ENCODE measurements at places on chromosomes 12 and 14.

GRCh38 chr14:93214598-93214997 is 7.5 kb downstream of the UBR7 start:
- DNase-seq = no peak

- no peak for DNase-seq
Measured at GRCh38 chr12:104751594-104751993, 206.5 kb downstream of the SLC41A2 start.

GRCh38 chr14:65434216-65434850 is 21.8 kb downstream of the FUT8 start:
- DNase-seq = no peak

- no peak for DNase-seq
Measured at GRCh38 chr12:12194206-12194605, 72.6 kb downstream of the LRP6 start.

- no peak for DNase-seq
Measured at GRCh38 chr12:131833288-131833895, 5.2 kb downstream of the MMP17 start.

- no peak for DNase-seq
Measured at GRCh38 chr14:59905188-59905587, 14.8 kb upstream of the LRRC9 start.

- DNase-seq = no peak
Measured at GRCh38 chr12:108896336-108896735, 16.4 kb downstream of the DAO start.

DNA sequence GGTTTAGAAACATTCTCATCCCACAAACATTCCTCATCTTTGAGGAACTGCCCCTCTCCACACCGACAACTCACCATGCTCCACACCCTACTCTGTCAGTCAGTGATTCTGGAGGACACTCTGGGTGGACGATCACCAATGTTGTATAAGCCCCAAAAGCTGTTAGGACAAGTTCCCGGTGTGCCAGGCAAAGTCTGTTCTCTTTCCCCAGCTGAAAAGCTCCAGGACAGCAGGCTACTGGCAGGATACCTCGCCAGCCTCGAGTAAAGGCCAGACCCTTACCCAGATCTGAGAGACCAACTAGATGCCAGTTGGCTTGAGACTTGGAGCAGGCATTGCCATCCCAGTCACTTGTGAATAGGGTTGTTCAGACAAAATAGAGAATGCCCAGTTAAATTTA is 12.0 kb downstream of the KRT5 start:
- no peak for DNase-seq

DNA sequence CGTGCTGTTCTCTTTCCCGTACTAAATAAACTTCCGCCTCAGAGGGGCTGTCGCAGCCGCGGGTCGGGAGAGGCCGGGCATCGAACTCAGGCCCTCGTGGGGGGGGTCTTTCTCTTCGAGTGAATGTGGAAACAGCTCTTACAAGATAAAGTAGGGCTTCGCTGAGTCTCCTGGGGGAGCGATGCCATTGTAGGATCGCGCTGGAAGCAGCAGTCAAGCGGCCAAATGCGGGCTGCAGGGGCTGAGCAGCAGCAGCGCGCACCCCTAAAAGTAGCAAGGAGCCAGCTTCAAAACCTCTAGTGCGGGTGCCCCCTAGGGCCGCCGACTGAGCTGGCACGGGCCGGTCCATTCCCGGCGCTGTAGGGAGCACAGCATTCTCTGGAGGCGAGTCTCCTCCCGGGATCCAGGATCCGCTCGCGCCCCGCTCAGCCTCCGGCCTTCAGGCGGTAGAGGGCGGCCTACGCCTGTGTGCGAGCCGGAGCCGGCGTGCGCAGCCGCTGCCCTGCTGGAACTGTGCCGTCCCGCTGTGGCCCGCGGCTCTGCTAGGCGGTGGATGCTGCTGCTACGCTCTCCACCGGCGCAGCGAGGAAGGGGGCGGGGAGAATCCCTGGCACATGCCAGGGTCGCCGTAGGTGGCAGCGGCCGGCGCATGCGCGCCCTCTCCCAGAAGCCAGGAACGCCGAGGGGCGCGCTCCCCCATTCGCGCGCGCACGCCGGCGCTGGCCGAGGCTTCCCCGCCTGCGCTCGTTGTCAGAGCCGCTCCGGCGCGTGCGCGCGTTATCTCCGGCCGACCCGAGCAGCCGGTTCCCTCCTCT is at the start of gene FUT8:
Gene FUT8 (plus strand): TSS at position 699 of the 815 bp plus-strand sequence. CDS start 148,834 bp downstream, outside the sequence.
- peak; percentile 93 for DNase-seq

DNA sequence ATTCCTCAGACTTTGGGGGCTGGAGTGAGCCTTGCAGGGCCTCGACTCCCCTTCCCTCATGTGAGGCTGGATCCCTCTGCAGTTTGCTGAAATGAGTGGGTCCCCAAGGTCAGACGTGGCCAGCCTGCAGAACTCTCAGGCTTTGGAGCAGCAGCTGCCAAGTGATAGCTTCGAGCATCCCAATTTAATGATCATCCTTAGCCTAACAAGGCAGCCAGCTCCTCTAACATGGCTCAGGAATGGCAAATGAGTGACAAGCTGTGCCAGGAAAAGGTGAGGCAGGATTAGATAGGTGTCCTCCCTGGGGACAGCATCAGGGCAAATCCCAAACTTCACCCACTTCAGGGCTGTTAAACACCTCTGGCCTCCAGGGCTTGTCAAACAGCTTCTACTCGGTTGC is 130.7 kb upstream of the PWP1 start:
- DNase-seq = no peak
